Mesendoderm (in vitro differentiated cells): ENCODE measurements at places on chromosomes 3 and 15.

GRCh38 chr3:54176106-54176505 is 53.8 kb downstream of the CACNA2D3 start:
- DNase-seq: no peak

DNA sequence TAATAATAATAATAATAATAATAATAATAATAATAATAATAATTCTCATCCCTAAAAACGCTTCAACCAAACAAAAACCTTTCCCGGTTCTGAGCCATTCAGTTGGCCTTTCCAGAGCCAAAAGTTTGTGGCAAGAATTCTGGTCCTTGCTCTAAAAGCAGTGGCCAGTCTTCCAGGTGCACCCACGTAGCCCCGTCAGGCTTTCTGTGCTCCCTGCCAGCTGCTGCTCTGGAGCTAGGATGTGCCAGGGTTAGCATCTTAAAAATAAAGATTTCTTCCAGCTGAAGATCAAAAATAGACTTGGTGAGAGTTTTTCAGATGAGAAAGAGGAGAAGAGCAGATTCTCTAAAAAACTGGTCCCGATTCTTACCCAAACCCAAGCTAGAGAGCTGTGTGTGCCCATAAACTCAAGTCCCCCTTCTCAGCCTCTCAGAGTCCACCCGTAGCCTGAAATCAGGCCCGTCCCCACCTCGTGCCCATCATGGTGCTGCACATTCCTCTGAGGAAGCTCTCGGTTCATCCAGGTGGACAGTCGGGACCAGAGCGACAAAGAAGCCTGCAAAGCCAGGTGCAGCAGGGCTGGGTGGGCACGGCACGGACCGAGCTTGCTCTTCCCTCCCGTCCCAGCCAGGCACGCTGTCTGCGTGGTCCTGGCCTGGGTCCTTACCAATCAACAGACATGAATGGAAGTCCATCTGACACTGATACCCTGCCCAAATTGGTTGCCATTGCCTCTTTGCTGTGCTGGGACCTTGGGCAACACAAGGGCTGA is 155.6 kb downstream of the LRRC28 start:
- no peak for DNase-seq

DNA sequence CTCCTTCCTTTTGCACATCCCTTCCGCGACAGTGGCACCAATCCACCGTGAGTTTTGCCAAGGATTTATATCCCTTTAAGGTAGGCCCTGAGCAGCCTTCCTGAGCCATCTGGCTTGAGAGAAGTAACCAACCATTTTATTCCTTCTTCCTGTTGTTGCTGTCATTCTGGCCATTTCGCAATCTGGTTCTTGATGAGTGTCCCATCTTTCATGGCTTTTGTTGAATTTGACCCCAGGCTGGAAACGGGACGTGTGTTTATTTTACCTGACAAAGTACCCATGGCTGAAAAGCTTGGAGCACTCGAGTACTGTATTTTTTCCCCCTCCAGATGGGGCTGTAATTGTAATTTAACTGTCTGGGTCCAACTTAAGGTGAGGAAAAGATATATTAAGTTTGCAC is 173.4 kb downstream of the WNT5A start:
- DNase-seq: no peak

GRCh38 chr3:11455956-11456355 is 183.8 kb downstream of the ATG7 start:
- DNase-seq: no peak

DNA sequence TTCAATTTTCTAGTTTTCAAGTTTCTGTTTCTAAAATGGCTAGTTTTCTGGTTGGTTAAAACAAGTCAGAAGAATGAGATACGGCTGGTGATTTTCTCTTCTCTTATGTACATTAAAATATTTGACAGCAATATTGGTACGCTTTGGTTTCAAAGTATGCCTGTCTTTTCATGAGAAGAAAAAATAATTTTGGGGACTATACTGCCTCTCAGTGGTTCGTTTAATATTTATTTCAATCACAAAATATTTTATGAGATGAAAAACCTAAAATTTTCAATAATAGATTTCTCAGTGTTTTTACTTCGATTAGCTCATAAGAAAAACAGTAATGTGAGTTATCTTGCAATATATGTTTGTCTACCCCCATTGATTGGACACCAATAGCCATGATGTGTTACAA is 72.8 kb upstream of the AADACL2 start:
- no peak for DNase-seq

DNA sequence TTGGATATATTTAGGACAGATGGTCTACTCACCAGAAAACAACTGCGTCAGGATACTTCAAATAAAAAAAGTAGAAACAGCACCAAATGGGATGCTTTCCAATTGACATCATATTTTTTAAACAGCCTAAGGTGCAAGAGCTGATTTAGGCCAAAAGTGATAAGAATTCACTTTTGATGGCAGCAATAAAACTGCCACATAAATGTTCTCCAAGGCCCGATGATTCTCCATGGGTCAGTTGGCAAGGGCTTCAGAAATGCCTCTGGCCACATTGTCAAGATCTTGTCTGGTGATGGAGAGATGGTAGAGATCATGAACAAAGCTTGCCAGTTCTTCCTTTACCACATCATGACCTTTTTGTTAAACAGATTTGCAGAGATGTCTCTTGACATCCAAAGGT is 38.9 kb downstream of the LDHAL6B start:
- no peak for DNase-seq

GRCh38 chr3:93981649-93982048 is 1.7 kb downstream of the ARL13B start:
- DNase-seq: no peak

- no peak for DNase-seq
Measured at GRCh38 chr3:5977331-5977730, 789.8 kb downstream of the EDEM1 start.

GRCh38 chr3:124119056-124119716 is 127.3 kb upstream of the ROPN1 start:
- no peak for DNase-seq

DNA sequence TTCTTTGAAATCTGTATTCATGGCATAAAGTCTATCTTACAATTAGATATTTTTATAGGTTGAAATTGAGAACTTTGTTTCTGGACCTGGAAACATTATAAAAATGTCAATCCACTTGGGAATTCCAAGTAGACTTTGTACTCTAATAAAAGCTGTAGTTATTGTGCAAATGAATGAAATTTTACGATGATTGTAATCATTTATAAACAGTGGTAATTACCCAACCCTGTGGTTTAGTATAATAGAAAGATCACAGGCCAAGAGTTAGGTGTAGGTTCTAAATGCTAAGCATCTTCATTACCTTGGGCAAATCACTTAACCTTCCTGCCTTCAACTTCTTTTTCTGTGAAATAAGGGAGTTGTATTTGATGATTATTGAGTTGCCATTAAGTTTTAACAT is 13.2 kb upstream of the SLC7A14 start:
- DNase-seq: no peak

GRCh38 chr3:115423170-115423569 is 200.1 kb upstream of the GAP43 start:
- no peak for DNase-seq

- DNase-seq: no peak
Measured at GRCh38 chr15:41331833-41332193, 578 bp downstream of the OIP5 start.

- DNase-seq: no peak
Measured at GRCh38 chr3:123480428-123480827, 31.5 kb upstream of the ADCY5 start.

DNA sequence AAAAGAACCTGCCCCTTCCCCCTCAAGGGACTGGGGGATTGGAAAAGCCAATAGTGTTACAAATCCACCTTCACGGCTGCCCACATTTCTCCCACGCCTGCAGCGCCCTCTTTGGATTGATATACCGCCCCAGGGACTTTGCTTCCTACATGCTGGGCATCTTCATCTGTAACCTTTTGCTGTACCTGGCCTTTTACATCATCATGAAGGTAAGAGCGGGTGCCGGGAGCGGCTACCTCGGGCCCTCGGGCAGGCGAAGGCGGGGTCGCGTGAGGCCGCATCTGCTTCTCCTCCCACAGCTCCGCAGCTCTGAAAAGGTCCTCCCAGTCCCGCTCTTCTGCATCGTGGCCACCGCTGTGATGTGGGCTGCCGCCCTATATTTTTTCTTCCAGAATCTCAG is 73.1 kb downstream of the USF3 start:
- DNase-seq: peak; percentile 47

DNA sequence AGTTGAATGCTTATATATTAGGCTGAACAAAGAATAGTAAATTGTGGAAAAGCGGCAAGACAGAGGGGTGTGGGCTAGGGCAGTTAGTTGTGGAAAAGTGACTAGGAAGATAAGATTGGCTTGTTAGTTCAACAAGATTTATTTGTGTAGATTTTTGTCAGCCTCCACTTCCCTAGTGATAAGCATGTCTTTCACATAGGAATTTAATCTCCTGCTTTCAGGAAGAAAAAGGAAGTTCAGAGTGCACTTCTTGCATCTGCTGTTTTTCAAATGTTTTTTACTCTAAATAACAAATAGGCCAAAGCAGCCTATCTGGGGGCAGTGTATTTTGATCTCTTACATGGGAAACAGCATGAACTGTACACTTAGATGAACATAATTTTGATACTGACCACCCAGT is 919.9 kb downstream of the NAALADL2 start:
- DNase-seq: peak; percentile 20

GRCh38 chr3:108513961-108514360 is 3.6 kb upstream of the MYH15 start:
- DNase-seq: no peak

- DNase-seq: no peak
Measured at GRCh38 chr15:60420203-60420716, 22.5 kb upstream of the ANXA2 start.

DNA sequence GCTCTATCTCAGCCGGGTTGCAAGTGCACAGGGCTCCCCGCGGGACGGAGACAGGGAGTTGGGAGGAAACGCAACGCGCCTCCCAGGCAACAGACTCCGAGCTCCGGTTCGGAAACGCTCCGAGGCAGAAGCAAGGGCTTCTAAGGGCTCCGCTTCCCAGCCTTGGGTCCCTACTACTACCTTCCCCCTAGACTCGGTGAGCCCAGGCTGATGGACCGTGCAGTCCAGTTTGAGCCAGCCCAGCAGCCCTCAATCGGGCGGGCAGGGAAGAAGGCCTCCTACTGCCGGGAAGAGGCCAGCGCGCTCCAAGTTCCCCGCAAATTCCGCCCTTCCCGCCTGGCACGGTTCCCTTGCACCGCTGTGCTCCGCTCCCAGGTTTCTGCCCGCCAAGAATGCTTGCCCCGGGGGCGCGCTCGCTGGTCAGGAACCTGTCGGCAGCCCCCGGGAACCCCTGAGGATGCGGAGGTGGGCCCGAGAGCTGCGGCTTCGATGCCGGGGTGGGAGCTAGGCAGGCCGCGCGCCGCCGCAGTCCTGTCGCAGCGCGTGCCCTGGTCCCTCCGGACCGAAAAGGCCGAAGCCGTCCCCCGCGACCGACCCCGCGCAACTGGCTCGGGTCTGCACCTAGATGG is 728 bp downstream of the TRANK1 start:
- peak; percentile 81 for DNase-seq

DNA sequence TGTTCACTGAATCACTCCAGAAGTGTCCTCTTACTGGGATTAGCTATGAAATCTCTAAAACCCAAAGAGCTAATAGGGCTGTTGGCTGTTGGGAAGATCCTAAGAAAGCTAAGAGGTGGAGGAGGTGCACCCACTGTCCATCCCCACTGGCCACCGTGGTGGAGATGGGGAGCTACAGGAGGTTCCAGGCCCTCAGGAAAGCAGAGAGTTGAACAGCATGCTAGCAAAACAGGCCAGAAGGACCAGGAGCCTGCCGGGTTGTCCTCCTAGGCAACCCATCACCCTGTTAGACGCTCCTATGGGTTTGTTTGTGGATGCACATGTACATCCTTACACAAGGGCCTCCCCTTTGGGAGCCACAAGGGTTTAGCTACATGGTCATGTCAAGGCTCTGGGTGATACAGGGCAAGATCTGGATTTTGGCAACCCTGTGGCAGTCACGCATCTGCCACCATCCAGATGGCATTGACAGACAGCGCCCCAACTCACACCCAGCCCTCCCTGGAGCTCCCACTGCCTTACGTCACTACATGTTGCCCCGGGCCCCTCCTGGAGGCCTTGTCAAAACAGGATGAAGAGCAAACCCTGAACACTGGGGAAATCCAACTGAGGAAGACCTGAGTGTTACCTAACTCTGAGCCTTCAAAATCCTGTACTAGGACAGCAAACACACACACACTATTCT is 208.1 kb downstream of the SLCO3A1 start:
- DNase-seq: no peak

DNA sequence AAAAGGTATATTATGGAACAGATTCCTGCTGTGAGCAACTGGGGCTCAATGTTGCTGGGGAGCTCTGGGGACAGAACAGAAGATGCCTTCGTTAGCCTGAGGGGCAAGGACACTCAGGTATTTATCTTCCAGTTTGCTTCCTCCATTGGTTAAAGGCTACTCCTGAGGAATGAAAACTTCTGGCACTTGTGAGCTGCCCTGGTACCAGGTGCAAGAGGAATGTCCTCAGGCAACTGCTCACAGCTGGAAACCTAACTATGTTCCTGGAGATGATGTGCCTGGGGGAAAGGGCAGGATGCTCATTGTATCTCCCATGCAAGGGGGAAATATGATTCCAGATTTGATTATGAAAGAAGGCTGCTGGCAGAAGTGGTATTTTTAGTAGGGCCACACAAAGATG is 54.0 kb upstream of the BBX start:
- DNase-seq: peak; percentile 31

- DNase-seq: peak; percentile 66
Measured at GRCh38 chr3:83928391-83928790, 1030.4 kb upstream of the CADM2 start.

DNA sequence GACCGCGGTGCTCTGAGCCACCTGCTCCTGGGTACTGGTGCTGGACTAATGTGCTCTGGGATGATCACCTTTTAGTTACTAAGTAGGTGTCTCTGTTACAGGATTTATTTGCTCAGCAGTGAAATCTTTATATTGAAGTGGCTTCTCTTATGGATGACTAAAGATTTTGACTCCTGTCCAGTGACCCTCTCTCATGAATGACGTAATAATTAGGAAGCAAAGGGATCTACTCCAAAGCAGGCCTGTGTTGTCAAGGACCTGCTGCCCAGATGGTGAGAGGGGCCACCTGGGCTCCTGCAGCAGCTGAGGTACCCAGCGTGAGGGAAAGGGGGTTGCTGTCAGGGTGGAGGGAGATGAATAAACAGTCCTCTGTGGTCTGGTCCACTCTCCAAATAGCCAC is 263.6 kb downstream of the GABRG3 start:
- no peak for DNase-seq

DNA sequence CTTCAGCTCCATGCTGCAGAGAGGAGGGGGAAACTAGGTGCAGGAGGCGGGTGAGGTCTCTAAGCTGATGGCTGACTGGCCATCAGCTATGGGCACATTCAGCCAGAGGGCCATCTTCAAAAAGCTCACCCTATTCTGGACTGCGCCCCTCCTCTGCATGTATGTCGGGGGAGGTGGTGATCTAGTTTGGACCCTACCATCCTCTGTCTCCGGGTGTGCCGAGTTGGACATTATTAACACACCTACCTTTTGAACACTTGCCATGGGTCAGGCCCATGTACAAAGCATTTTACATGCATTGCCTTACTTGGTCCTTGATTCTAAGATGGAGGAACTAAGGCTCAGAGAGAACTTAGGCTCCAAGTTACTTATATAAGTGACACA is 1.4 kb downstream of the NISCH start:
- DNase-seq: no peak
